Renal pelvis (tissue), 12 donors: ENCODE measurements at places on chromosomes 1 and 21. TPM values are rescaled to one million over a fixed set of nuclear protein-coding genes. Genes with fewer than 3 reads are reported as not detected.

DNA sequence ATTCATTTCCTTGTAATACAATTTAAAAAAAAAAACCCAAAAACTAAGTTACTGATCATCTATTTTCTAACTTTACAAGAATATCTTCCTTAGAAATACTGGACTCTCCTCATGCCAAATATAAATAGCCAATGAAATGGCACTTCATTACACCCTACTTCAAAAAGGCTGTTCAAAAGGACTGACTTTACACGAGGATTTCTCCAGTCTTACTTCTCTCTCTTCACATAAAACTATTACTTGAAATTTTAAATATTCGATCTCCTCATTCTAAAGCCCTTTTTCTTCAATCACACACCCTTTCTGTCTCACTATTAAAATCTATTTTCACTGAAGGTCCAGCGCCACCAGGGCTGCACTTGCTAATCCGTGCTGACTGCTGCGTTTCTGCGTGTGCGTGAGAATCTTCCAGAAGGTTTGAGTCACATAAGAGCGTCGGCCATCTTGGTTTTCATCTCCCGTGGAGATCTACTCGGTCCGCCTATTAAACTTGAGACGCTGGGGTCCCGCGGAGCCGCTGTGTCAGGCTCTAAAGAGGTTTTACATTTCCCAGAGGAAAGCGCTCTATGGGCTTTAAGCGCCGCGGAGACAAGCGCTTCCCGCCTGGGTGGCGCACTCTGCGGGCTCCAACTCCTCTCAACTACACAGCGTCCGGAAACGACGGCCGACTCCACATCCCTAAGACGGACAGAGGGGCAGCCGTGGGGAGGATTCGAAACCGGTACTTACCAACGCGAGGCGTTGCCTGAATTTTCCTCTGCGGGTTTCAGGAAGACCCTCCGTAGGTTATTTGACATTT is 631 bp downstream of the LRIF1 start:
- peak; percentile 58 for DNase-seq

GRCh38 chr21:26834181-26834905 is 10.9 kb downstream of the ADAMTS1 start:
- no peak for DNase-seq

FCRL1 gene
- polyA plus RNA-seq, result 0.09 TPM

DNA sequence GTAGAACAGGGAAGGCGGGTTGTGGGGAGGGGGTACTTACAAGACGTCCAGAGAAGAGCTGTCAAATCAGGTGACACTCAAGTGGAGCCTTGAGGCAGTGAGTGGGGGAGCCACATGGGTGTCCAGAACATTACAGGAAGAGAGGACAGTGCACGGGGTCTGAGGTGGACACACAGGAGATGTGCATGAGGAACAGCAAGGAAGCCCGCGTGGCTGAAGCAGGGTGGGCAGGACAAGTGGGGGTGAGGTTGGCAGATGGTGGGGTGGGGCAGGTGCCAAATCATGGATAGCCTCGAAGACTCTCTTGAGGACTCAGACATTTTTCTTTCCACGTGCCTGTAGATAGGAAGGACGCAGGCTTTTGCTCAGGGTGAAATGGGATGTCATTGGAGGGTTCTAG is 921 bp downstream of the SMPDL3B start:
- no peak for DNase-seq

DNA sequence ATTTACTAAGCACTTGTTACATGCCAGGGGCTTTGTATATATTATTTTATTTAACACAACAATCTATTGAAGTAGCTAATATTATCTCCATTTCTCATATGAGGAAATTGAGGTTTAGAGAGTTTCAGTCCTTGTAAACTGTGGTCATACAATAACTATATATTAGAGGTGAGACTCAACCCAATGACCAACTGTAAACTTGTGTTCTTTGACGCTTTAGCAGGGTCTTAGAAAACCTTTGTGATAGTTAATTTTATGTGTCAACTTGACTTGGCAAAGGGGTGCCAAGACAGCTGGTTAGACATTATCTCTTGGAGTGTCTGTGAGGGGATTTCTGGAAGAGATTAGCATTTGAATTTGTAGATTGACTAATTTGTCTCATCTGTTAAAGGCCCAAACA is 252.4 kb upstream of the B3GALT2 start:
- no peak for DNase-seq
